Stimulated activated CD4-positive, alpha-beta T cell treated with anti-CD3 and anti-CD28 coated beads, TNF-alpha, amount 100 ng/mL, for 1 hour (primary cell): ENCODE measurements at places on chromosomes 5 and 9.

DNA sequence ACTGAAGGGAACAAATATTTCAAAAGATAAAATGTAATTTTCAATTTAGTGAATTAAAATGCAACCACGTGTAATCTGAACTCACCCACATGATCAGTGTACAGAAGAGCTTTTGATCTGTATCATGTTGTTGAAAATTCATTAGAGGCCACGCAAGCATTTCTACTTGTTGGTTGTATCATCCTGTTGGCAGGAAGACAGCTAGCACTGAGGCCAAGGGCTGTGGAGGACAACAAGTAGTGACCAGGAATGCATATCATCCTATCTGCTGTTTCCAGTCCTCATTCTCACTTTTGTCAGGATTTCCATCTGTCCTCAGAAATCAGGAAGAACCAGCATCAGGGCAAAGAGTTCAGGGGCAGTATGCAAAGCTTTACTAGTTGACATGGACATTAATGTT, 29.9 kb upstream of the CKS2 start:
- DNase-seq, result no peak

DNA sequence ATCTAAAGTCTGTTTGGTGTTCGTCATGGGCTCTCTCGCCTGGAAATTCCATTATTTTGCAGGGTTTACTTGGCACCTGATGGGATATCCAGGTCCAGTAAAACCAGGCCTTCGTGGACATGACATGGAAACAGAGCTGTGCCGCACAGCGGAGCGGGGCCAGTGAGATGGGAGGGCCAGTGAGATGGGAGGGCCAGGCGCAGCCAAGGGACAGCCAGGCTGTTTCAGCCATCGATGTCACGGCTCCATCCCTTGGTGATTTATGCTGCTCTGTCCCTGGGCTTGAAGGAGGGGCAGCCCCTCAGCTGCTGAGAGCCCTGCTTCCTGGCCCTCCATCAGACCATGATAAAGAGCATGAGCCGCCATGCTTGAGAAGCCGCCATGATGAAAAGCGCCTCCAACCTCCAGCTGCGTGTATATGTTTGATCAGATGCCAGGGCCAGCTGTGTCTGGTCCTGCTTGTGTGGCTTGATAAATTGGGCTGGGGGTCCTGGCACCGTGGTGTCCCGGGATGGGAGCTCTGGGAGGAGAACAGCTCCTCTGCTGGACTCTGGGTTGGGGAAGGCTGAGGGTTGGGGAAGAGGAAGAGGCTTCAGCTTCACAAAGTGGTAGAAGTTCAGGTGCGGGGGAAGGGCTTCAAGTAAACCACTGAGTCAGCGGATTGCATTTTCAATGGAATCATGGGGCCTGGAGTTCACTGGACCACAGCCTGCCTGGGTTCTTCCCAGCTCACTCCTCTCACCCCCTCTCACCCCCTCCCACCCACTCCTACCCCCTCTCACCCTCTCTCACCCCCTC, 6.1 kb upstream of the COL5A1 start:
- DNase-seq, result no peak

DNA sequence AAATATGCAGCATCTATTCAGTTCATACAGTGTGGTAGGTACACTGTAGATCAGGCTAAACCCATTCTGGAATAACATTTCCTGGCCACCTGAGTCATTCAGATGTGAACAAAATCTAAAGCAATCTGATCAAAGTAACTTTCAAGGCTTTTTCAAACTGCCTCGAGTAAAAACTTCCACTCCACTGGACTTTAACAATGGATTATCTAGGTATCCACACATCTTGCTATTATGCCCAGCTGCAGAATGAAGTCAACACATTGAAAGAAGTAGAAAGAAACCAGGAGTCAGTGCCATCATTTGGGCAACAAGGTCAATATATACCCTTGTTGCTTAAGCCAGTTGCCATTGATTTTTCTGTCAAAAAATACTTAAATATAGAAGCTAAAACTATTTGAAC, 1352.6 kb upstream of the NUDT12 start:
- no peak for DNase-seq

DNA sequence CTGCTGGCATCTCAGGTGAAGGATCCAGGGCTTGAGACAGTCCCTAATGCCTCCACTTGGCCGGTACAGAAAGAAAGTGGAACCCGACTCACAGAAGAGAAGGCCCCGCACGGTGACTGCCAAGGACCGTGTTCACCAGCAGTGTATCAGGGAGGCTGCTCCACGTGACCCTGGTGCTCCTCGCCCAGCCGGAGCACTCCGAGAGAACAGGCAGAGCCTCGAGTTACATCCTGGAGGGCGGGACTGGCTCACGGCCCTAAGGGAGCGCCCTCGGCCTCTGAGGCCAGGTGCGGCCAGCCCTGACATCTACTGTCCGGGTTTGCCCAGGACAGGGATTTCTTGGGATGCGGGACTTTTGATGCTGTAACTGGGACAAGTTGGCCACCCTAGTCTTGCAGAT, 104.0 kb upstream of the SARDH start:
- DNase-seq, result no peak

- no peak for DNase-seq
Measured at GRCh38 chr5:144203750-144204596, 33.3 kb downstream of the KCTD16 start.
